ENCODE measurements at places on chromosomes 2 and 18.

DNA sequence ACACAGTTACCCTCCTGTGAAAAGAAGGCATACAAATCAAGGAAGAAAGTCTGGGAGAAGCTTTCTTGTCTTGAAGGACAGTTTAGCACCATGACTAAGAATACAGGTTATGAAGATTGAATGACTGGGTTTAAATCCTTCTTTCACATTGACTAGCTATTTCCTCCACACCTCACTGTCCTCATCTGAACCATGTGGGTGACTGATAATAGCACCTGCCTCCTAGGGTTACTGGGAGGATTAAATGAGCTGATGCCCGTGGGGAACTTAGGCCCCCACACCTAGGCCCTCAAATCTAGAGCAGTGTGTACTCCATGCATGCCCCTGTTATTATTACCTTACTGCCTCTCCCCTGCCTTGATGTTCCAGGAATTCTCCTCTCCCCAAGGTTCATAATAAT, 202.9 kb downstream of the FBXO15 start:
- no peak for DNase-seq

DNA sequence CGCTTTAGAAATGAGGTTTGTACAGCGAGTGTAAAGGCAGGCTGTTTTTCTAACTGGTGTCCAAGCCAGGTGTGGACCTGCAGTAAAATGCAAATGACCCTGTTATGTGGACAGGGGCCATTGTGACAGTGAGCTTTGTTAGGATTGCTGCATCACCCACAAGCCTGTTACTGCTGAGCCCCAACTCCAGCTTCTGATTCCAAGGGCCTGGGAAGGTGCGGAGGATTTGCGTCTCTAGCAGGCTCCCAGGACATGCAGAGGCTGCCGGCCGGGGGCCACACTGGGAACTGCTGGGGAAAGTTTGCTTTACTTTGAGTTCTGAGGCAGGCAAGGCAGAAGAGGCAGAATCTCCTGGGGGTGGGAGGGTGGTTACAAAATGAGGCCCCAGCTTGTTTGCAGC, 164.1 kb downstream of the GLI2 start:
- no peak for DNase-seq

- DNase-seq = no peak
Measured at GRCh38 chr18:55998071-55998522, 410.1 kb upstream of the TCF4 start.

DNA sequence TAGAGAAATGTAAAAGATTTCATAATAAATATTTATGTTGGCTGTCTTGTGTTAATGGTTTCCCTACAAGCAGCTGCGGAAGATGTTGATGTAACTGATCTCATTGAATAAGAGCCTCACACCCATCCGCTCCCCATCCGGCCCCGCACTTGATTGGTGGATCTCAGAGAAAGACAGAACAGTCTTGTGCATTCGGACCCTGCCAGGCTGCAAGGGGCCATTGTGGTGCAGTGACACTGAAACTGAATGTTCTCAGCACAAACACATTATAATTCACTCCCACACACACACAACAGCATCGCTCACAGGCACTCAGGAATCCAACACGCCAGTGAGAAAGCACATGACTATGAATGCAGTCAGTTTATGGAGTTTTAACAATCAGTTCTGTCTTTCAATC, 47.8 kb downstream of the PRELID3A start:
- DNase-seq = no peak

GRCh38 chr18:55251254-55251971, 292.2 kb upstream of the CCDC68 start:
- DNase-seq = no peak

DNA sequence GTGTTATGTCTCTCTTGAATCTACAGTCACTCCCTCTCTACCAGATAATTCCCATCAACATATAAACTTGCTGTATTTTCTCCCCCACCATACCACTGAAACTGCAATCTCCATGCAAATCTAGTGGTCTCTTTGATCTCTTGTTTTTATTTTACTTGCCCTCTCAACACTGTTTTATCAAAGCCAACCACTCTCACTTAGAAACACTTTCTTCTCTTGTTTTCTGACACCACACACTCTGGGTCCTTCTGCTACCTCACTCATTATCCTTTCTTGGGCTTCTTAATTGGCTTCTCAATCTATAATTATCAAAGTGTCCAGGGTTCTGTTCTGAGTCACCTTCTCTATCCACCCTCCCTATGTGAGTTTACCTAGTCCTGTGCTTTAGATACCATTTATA, 2.0 kb upstream of the MCFD2 start:
- DNase-seq = no peak

- DNase-seq = no peak
Measured at GRCh38 chr2:11764920-11765319, 18.5 kb downstream of the LPIN1 start.

GRCh38 chr18:58884680-58885079, 20.0 kb downstream of the ZNF532 start:
- no peak for DNase-seq

DNA sequence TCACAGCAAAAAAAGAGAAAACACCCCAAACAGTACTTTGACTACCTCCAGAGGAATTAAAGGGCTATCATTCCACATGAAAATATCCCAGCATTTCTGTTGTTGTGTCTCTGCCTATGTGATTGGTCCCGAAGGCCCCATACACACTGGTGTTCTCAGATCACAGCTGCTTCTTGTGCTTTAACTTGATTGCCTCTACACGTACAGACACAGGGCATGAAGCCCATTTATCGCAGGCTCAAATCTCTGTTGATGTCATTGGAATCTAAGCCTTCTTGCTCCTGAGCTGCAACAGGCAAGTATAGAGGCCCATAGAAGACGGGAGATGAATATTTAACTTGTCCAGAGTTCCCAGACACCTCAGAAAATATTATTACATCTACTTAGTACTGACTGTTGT, 405.2 kb downstream of the NCKAP5 start:
- no peak for DNase-seq
